ENCODE measurements at places on chromosomes 3 and 15. TPM values are rescaled to one million over a fixed set of nuclear protein-coding genes. Genes with fewer than 3 reads are reported as not detected.

GRCh38 chr3:69934398-69934797 lies 65.1 kb upstream of the SAMMSON start:
- H3K27me3 ChIP-seq: no peaks in the 10 kb centered on the region
- no peaks in the 10 kb centered on the region for H3K36me3 ChIP-seq
- no peaks in the 10 kb centered on the region for H3K4me1 ChIP-seq
- H3K4me3 ChIP-seq: no peak overlapping the region
- no peak overlapping the region for H3K27ac ChIP-seq

DNA sequence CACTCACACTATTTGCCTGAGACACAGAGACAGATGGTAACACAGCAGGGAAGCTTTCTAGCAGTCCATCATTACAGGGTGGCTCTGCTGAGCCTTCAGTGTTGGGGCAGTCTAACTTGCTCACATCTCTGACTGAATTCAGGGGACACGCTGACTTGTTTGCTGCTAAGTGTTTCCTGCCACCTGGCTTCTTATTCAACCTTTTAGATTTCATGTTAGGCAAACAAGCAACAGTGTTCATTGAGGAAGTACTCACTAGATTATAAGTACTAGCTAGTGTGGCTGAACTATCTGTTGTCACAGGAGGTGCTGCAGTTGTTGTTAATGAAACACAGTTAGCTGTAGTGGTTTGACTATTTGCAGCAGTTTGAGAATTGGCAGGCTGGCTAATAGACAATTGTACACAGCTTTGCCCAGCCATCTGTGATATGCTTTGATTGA lies 37.3 kb downstream of the USF3 start:
- peak; percentile 34 for DNase-seq
- peaks cover 57% of the 10 kb centered on the region for H3K36me3 ChIP-seq
- no peak overlapping the region for H3K4me3 ChIP-seq
- no peak overlapping the region for H3K27ac ChIP-seq

The ZNF80 gene
- 1.7 TPM for total RNA-seq

The AADAC gene
- total RNA-seq: not detected

GRCh38 chr3:41125258-41125657 lies 74.0 kb upstream of the CTNNB1 start:
- peaks cover 1% of the 10 kb centered on the region for H3K27me3 ChIP-seq
- H3K4me3 ChIP-seq: no peak overlapping the region
- no peaks in the 10 kb centered on the region for H3K36me3 ChIP-seq
- H3K27ac ChIP-seq: no peak overlapping the region

DNA sequence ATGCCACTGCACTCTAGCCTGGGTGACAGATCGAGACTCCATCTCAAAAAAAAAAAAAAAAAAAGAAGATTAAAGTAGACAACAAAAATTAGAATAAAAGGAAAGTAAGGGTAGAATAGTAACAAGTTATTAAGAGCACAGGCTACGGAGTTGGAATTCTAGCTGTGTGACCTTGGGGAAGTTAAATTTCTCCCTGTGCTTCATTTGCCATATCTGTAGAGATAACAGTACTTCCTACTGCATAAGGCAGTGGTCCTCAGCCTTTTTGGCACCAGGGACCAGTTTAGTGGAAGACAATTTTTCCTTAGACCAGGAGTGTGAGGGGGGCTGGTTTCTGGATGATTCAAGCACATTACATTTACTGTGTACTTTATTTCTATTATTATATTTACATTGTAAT lies 28.7 kb upstream of the TMEM42 start:
- H3K27me3 ChIP-seq: no peaks in the 10 kb centered on the region
- no peak for DNase-seq
- H3K4me3 ChIP-seq: no peak overlapping the region

The GOLGA6L7 gene
- not detected for total RNA-seq

GRCh38 chr3:57025237-57025636 lies 35.2 kb upstream of the SPATA12 start:
- no peak for DNase-seq
- H3K27me3 ChIP-seq: peaks cover 6% of the 10 kb centered on the region
- no peak overlapping the region for H3K4me3 ChIP-seq
- H3K4me1 ChIP-seq: no peaks in the 10 kb centered on the region
- H3K36me3 ChIP-seq: no peaks in the 10 kb centered on the region
- no peak overlapping the region for H3K27ac ChIP-seq

The GOLGA8G gene
- total RNA-seq: not detected

The CKMT1A gene
- not detected for total RNA-seq

- no peak overlapping the region for H3K4me3 ChIP-seq
- no peak for DNase-seq
- H3K36me3 ChIP-seq: peaks cover 72% of the 10 kb centered on the region
- H3K27ac ChIP-seq: no peak overlapping the region
These were observed 83.9 kb upstream of the MYO5C start for GRCh38 chr15:52379395-52380106.

- no peak overlapping the region for H3K27ac ChIP-seq
- no peaks in the 10 kb centered on the region for H3K4me1 ChIP-seq
- no peak overlapping the region for H3K4me3 ChIP-seq
- no peaks in the 10 kb centered on the region for H3K36me3 ChIP-seq
- no peak for DNase-seq
- H3K27me3 ChIP-seq: peaks cover 2% of the 10 kb centered on the region
These were observed 69.4 kb upstream of the GAP43 start for GRCh38 chr3:115553796-115554486.

DNA sequence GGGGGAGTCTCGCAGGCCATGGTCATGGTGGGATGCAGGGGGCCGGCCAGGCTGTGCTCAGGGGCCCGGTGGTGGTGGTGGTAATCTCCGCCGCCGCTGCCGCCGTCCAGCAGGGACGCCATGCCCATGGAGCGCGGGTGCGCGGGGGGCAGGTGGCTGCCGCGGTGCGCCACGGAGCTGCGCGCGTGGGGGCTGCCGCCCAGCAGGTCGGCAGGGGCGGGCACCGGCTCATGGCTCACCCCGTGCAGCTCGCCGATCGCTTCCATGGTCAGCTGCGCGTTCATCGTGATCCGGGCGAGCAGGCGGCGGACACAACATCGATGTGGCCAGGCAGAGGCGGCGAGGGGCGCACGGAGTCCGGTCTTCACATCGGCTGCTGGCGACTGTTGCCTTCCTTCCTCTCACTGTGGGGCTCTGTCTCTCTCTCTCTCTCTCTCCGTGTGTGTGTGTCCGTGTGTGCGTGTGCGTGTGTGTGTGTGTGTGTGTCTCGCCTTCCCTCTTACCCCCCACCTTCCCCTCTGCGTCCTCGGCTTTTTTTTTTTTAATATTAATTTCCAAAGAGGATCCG lies 451 bp downstream of the ONECUT1 start:
- H3K27ac ChIP-seq: no peak overlapping the region
- H3K27me3 ChIP-seq: peaks cover 48% of the 10 kb centered on the region
- H3K36me3 ChIP-seq: no peaks in the 10 kb centered on the region
- peak; percentile 35 for DNase-seq
- H3K4me1 ChIP-seq: peaks cover 42% of the 10 kb centered on the region
- no peak overlapping the region for H3K4me3 ChIP-seq

GRCh38 chr3:64355401-64355807 lies 130.1 kb upstream of the PRICKLE2 start:
- no peak overlapping the region for H3K27ac ChIP-seq
- no peaks in the 10 kb centered on the region for H3K4me1 ChIP-seq
- H3K4me3 ChIP-seq: no peak overlapping the region
- no peaks in the 10 kb centered on the region for H3K36me3 ChIP-seq
- no peak for DNase-seq

DNA sequence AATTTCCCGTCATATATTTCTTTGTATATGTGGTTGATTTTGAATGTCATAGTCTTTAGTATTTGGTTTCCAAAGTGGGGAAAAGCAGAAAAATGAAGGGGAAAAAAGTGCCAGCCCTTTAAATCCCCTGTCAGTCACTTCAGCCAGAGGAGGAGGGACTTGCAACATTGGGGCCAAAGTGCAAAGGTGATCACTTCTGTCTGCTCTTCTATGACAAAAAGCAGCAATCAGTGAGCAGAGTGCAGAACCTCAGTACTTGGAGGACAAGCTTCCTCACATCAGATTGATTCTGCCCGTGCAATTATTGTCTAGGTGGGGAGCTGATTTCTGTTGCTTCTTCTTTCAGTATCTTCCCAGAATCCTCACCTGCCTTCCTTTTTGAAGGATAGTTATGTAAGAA lies 60.0 kb downstream of the STT3B start:
- peaks cover 12% of the 10 kb centered on the region for H3K4me1 ChIP-seq
- no peaks in the 10 kb centered on the region for H3K27me3 ChIP-seq
- no peak overlapping the region for H3K4me3 ChIP-seq
- no peak overlapping the region for H3K27ac ChIP-seq
- peaks cover 68% of the 10 kb centered on the region for H3K36me3 ChIP-seq

GRCh38 chr3:13608969-13609725 lies 60.2 kb downstream of the FBLN2 start:
- DNase-seq: no peak
- H3K4me3 ChIP-seq: no peak overlapping the region
- no peak overlapping the region for H3K27ac ChIP-seq
- H3K4me1 ChIP-seq: no peaks in the 10 kb centered on the region
- H3K36me3 ChIP-seq: no peaks in the 10 kb centered on the region

The LIPH gene
- not detected for total RNA-seq

- peaks cover 89% of the 10 kb centered on the region for H3K36me3 ChIP-seq
- H3K27me3 ChIP-seq: no peaks in the 10 kb centered on the region
- no peak overlapping the region for H3K4me3 ChIP-seq
- no peak for DNase-seq
These were observed 15.4 kb upstream of the CXCR6 start for GRCh38 chr3:45927881-45928280.

DNA sequence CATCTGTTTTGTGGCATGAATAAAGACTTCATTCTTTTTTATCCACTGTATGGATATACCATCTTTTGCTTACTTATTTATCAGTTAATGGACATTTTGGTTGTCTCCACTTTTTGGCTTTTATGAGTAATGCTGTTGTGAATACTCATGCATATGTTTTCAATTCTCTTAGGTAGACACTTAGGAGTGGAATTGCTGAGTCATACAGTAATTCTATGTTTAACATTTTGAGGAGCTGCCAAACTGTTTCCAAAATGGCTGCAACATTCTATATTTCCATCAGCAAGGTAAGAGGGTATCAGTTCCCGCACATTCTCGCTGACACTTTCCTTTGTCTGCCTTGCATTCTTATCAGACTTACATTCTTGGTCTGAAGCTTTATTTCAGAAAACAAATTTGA lies 191.1 kb downstream of the WNT5A start:
- H3K27ac ChIP-seq: no peak overlapping the region
- no peaks in the 10 kb centered on the region for H3K4me1 ChIP-seq
- H3K36me3 ChIP-seq: no peaks in the 10 kb centered on the region
- no peaks in the 10 kb centered on the region for H3K27me3 ChIP-seq
- H3K4me3 ChIP-seq: no peak overlapping the region

DNA sequence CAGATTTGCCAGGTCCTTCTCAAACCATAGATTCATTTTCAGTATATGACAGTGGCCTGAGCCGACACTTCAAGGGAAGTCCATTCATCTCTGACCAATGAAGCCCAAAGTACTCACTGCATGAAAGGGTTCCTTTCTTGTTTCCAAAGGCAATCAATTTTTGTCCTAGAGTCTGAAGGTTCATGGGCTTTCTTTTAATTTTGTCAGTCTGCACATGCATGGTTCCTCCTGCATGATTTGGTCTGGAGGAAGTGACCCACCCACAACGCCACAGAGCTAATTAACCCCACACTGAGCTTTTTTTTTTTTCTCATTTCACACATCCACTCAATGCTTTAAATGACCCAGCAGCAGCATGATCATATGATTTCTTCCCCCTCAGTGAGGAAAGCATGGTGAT lies 216.4 kb downstream of the TIGIT start:
- no peak overlapping the region for H3K27ac ChIP-seq
- no peaks in the 10 kb centered on the region for H3K4me1 ChIP-seq
- no peak overlapping the region for H3K4me3 ChIP-seq
- no peaks in the 10 kb centered on the region for H3K36me3 ChIP-seq

The TEX55 gene
- total RNA-seq: not detected

DNA sequence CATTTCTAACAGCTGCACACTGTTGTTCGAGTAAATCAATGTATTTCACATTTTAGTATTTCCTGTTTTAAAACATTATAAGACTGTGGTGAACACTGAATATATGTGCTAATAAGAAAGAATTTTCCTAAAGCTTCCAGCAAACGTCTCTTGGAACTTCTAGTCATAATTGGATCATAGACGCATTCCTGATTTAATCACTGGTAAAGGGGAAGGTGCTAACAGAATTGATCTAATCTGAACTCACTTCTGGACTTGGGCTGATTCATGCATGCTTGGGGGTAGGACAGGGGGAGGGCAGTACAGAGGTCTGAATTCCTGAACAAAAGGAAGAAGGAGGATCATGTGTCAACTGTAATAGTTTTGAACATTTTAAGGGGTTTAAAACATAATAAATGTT lies 7.3 kb upstream of the LEKR1 start:
- DNase-seq: peak; percentile 32
- H3K27me3 ChIP-seq: no peaks in the 10 kb centered on the region
- no peak overlapping the region for H3K4me3 ChIP-seq
- H3K27ac ChIP-seq: no peak overlapping the region
- H3K4me1 ChIP-seq: peaks cover 24% of the 10 kb centered on the region

GRCh38 chr3:161043336-161044035 lies 61.7 kb downstream of the B3GALNT1 start:
- no peaks in the 10 kb centered on the region for H3K4me1 ChIP-seq
- no peaks in the 10 kb centered on the region for H3K36me3 ChIP-seq
- H3K27ac ChIP-seq: no peak overlapping the region
- H3K27me3 ChIP-seq: no peaks in the 10 kb centered on the region

The CLCN2 gene
- 4.7 TPM for total RNA-seq

GRCh38 chr15:68375716-68376220 lies 56.2 kb downstream of the ITGA11 start:
- no peaks in the 10 kb centered on the region for H3K27me3 ChIP-seq
- H3K27ac ChIP-seq: no peak overlapping the region
- DNase-seq: no peak
- H3K36me3 ChIP-seq: no peaks in the 10 kb centered on the region
- H3K4me1 ChIP-seq: no peaks in the 10 kb centered on the region

DNA sequence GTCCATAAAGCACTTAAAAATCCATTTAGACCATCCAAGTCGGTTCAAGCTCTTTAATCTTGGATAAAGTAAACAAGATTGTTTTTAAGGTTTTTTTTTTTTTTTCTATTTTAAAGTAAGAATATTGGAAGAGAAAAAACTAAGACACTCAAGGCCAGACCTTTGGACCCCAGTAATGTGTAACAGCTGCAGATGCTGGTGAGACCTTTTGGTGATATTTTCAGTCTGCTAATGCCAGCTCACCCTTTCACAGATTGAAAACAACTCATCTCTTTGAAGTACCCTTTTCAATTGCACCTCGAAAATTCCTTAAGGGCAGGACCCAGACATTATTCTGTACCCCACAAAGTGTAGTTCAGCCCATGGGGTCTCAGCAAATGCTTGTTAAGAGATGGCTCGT lies 260.7 kb upstream of the CTNNB1 start:
- no peak for DNase-seq
- no peaks in the 10 kb centered on the region for H3K36me3 ChIP-seq
- H3K27ac ChIP-seq: no peak overlapping the region
- H3K4me3 ChIP-seq: no peak overlapping the region
- no peaks in the 10 kb centered on the region for H3K27me3 ChIP-seq
- no peaks in the 10 kb centered on the region for H3K4me1 ChIP-seq

GRCh38 chr15:90044916-90045371 lies 43.8 kb downstream of the ZNF710 start:
- H3K27me3 ChIP-seq: no peaks in the 10 kb centered on the region
- H3K27ac ChIP-seq: no peak overlapping the region
- DNase-seq: no peak
- H3K4me3 ChIP-seq: no peak overlapping the region
- H3K4me1 ChIP-seq: no peaks in the 10 kb centered on the region
- no peaks in the 10 kb centered on the region for H3K36me3 ChIP-seq

The CYP19A1 gene
- total RNA-seq: 0.52 TPM

Measured in CD4-positive, CD25-positive, alpha-beta regulatory T cell (primary cell).